Mammary epithelial cell (primary cell): ENCODE measurements at places on chromosomes 4 and X. TPM values are rescaled to one million over a fixed set of nuclear protein-coding genes. Genes with fewer than 3 reads are reported as not detected.

Gene TLR7
- total RNA-seq, result not detected

Gene CLTRN
- 2.0 TPM for total RNA-seq

Gene BRS3
- not detected in 2 replicates for total RNA-seq

Gene SLC49A3
- total RNA-seq, result not detected in 2 replicates

Gene FGF16
- total RNA-seq, result not detected in 2 replicates

Gene F8A2
- not detected in 2 replicates for total RNA-seq

Gene KLHL34
- not detected for total RNA-seq

Gene GAGE12J
- not detected for total RNA-seq

Gene SCLT1
- total RNA-seq, result 13.1 and 13.3 TPM in 2 replicates

Gene NAAA
- 21.3 TPM for total RNA-seq

Gene SMIM31
- not detected in 2 replicates for total RNA-seq

Gene DCX
- total RNA-seq, result not detected

Gene RENBP
- total RNA-seq, result not detected in 2 replicates

Gene DCUN1D4
- total RNA-seq, result 43.5 TPM

Gene TREX2
- total RNA-seq, result 2.5 and 2.8 TPM in 2 replicates
